ENCODE measurements at places on chromosomes 2 and 18.
A peak's percentile ranks its signal among the peaks of the same experiment; 100 is the strongest.

DNA sequence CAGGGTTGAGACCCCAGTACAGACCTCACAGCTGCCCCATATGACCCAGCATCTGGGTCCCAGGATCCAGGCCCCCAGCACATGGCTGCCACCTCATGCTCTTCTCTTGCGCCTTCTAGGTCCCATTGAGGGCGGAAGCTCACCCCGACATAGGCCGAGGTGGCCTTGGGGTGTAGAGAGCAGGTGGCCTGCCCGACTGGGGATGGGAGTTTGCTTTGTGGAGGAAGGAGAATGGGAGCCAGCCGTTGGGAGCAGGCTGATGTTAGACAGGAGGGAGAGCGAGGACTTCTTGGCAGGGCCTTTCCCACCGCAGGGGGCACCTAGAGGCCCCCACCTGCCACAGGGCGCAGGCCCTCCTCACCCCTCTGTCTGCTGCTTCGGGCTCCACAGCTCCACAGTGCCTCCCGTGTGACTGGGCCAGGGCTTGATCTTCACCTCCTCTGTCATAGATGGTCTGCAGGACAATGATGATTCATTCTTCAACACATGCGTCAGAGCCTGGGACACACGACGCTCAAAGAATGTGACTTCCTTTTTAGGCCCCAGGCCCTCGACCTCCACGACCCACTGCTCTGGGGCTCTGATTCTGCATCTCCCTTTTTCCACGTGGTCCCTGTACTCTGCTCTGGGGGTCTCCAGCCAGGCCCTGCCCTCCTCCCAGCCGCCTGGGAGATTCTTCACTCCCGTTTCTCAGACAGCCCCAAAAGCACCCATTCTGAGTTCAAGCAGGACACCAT lies 86.6 kb upstream of the ODC1 start:
- peak; percentile 30 for DNase-seq

GRCh38 chr2:46849721-46850556 lies 65.7 kb downstream of the MCFD2 start:
- DNase-seq: no peak

DNA sequence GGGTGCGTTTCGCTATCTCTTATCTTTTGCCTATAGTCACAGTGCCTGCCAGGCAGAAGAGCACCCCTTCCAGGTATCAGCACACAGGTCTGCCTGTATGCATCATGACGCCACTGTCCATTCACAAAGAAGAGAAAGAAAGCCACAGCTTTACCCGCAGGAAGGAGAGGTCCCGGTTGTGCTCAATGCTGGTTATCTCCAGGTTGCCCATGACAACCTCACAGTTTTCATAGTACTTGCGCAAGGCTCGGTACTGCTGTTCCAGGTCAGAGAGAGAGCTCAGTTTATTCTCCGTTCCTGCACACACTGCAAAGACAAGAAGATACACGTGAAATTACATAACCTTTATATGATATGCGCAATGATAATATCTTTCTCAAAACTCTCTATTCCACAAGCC lies 414.0 kb downstream of the ERBB4 start:
- DNase-seq: no peak

GRCh38 chr2:68835621-68836020 lies 35.6 kb downstream of the BMP10 start:
- DNase-seq: no peak
